ENCODE measurements at places on chromosomes 2 and 18.

- DNase-seq = no peak
Measured at GRCh38 chr18:31657823-31658669, 26.3 kb downstream of the B4GALT6 start.

GRCh38 chr2:40396124-40396523 lies 55.8 kb downstream of the SLC8A1 start:
- no peak for DNase-seq

- no peak for DNase-seq
Measured at GRCh38 chr2:207289295-207290018, 123.7 kb upstream of the KLF7 start.

DNA sequence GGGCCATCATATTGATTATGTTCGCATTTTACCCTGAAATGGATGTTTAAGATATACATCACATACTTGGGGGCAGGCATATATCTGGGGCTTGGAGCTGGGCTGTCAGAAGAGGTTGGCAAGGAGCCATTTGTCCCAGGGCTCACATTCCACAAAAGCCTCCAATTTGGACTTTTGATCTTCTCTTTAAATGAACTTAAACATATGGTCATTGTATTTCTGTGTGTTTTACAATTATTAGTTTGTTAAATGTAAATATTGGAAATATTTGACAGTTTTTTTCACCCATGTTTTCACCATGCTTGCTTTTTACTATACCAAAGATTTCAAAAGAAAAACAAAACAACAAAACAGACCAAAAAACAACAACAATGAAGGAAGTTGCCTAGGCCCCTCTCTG lies 165.8 kb upstream of the MEIS1 start:
- no peak for DNase-seq

DNA sequence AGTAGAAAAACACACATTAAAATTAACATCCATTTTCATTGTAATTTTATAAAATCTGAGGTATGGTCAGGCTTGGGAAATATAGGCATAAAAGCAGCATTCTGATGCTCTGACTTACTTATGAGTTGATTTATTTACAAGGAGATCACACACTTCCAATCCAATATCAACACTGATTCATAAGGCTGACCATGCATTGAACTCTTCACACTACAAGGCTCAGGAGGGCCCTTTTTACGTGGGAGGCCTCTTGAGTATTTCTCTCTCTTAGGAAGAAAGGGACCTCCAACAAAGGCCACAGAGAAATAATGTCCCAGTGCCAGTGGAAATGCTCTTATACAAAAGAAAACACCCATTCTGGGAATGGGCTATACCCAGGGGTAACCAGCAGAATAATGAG lies 222.8 kb downstream of the NAPG start:
- DNase-seq = no peak

Measured in activated CD4-positive, CD25-positive, alpha-beta regulatory T cell treated with anti-CD3 and anti-CD28 coated beads, Interleukin-2, amount 50 U/mL, for 16 hours (primary cell).